ENCODE measurements at places on chromosomes 16 and 17. TPM values are rescaled to one million over a fixed set of nuclear protein-coding genes. Genes with fewer than 3 reads are reported as not detected.

DNA sequence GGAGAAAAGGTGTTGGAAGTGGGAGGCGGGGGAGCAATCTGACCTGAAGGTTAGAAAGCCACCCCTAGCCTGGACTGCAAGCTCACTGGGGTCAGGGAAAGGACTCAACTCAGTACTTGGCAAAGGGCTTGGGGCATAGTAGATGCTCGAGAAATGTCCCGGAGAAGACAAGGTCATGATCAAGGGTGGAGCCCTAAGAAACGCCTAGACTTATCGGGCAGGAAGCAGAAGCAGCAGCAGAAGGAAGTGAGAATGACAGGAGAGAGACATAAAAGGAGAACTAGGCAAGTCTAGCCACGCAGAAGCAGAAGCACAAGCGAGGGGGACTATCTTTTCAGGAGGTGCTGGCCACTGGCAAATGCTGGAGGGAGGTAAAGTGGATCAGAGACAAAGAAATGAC is 10.2 kb downstream of the COTL1 start:
- DNase-seq: no peak

- DNase-seq: no peak
Measured at GRCh38 chr17:72735048-72735447, 357.4 kb downstream of the SLC39A11 start.

- DNase-seq: no peak
Measured at GRCh38 chr17:82397449-82398335, 20.5 kb upstream of the HEXD start.

DNA sequence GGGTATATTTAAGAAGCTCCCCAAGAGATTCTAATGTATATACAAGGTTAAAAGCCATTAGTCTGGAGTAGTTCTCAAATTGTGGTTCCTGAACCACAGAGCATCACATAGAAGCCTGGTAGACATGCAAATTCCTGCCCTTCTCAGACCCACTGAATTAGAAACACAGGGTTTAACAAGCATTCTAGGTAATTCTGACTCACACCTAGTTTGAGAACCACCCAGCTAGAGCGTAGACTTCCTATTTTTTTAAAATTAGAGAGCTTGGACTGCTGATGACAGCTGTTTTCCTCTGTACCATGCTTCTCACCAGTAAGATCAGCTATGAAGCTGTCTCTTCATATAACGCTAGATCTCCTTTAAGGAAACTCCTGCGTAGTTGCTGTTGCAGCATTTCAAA is 50.6 kb downstream of the HS3ST3B1 start:
- no peak for DNase-seq

GRCh38 chr16:4801962-4802658 is at the start of gene ROGDI:
ROGDI (minus strand) TSS chr16:4802633; CDS start chr16:4802571, 62 bp downstream.
- peak; percentile 86 for DNase-seq

GRCh38 chr16:49276646-49277385 is 4.8 kb downstream of the CBLN1 start:
- no peak for DNase-seq

GRCh38 chr16:72024862-72025382 is 16.4 kb downstream of the DHODH start:
- DNase-seq: no peak

DNA sequence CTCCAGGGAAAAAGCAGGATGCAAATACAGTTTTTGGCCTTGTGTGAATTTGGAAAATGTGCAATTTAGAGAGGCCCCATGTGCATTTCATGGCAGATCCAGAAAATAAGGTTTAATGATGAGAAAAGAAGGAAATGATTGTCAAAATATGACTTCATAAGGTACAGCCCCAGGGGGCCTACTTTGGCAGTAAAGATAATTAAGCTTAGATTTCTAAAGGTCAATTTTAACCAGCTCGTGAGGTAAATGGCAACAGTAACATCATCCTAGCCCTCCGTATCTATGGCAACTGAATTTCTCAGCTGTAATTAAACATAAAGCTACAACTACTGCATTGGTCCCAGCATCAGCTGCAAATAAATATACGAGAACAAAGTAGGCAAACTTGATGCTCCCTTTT is 30.0 kb upstream of the PRSS54 start:
- no peak for DNase-seq

DNA sequence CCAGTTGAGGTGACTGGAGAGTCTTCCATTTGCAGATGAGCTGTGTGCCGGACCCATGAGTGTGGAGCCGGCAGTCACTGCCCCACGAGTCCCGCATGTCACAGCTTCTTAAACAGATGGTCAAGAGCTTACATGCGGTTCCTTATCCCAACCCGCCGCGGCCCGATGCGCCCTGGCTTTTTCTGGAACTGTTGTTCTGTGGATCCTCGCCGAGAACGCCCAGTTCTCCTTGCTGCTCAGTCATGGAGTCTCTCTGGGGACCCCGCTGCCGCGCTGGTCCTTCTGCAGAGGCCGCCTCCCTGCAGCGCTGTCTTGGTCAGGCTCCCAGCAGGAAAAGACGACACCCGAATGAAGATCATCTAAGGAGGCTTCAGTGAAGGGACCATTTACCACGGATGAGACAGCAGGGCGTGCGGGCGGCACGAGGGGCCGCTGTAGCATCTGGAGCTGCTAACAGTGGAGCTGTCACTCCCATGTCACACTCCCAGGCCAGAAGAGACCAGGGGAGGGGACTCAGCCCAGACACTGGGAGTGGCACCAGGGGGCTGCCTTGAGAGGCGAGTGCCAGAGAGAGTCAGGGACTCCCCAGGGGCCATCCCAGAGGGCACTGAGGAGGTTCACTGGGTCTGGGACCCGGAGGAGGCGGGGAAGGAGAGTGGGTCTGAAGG is 10.8 kb upstream of the LGALS3BP start:
- DNase-seq: no peak

DNA sequence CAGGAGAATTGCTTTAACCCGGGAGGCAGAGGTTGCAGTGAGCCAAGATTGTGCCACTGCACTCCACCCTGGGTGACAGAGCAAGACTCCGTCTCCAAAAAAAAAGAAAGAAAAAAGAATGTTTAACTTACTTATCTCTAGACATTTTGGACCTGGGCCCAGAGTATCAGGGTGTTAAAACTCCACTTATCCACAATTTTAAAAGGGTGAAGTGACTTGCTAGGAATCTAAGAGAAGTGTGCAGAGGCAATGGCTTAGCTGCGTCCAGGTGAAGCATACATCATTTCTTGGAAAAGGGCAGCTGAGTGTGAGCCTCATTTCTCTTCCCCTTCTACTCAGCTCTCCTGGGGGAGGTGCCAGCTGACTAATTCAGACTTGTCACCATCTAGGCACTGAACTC is 25.1 kb downstream of the ALDH3A2 start:
- peak; percentile 64 for DNase-seq

DNA sequence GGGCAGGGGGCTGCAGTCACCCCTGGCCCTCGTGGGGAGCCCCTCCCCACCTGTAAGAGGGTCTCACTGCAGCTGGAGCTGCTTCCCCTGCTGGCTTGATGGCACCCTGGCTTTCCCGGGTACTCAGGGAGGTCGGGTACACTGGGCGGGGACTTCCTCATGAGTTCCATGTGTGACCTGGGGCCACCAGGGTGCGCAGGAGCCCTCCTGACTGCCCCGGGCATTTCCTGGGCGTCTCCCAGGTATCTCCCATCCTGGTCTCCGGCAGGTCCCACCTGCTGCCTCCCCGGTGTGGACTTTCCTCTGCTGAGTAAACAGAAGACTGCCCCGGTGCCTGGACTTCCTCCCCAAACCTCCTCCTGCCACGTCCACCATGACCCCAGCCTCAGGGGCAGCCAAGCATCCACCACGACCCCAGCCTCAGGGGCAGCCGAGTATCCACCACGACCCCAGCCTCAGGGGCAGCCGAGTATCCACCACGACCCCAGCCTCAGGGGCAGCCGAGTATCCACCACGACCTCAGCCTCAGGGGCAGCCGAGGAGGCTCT is 40.9 kb downstream of the CBFA2T3 start:
- DNase-seq: peak; percentile 61

GRCh38 chr17:62064791-62065563 is at the start of gene MED13:
MED13 (minus strand) TSS chr17:62065278; CDS start chr17:62065205, 73 bp downstream.
- DNase-seq: peak; percentile 68

GRCh38 chr17:5210091-5210490 is 18.4 kb upstream of the ZNF594 start:
- DNase-seq: no peak

DNA sequence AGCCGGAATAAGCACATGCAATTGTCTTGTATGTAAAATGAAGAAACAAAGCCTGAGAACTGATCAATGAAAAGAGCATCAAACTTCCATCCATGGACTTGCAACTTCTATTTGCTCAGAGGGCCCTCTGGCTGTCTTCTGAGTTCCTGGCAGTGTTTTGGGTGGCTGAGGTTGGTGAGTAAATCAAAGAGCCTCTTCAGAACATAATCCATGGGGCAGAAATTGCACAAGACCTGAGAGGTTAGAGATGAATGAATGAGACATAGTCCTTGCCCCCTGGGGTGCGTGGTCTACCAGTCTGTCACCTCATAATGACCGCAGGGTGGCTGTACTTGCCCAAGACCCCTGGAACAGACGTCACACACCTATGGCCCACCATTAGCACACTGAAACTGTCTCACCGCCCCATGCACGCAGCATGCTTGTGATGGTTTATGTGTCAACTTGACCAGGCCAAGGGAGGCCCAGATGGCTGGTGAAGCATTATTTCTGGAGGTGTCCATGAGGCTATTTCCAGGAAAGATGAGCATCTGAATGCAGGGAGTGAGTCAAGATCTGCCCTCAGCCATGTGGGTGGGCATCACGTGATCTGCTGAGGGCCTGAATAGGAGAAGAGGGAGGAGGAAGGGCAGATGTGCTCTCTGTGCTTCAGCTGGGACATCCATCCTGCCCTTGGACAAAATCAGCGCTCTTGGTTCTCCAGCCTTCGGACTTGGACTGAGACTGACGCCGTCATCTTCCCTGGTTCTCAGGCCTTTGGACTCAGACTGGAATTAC is 8.3 kb downstream of the PIK3R6 start:
- no peak for DNase-seq

DNA sequence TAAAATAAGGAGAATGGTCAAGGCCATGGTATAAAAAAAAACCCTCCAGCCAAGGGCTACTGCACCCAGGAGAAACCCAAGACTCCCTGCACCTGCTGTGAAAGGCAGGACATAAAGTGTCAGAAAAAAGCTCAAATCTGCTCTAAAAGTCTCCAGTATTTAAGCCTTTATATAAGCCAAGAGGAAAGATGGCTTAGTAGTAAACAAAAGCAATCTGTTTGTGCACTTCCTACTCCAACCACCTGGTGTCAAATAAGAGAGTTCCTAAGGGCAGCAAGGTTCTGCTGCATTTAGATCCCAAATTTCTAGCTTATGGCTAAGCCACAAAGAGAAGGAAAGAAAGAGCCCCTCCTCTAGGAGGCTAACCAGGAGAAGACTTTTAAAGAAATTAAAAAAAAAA is 20.6 kb downstream of the ACSM1 start:
- DNase-seq: no peak

DNA sequence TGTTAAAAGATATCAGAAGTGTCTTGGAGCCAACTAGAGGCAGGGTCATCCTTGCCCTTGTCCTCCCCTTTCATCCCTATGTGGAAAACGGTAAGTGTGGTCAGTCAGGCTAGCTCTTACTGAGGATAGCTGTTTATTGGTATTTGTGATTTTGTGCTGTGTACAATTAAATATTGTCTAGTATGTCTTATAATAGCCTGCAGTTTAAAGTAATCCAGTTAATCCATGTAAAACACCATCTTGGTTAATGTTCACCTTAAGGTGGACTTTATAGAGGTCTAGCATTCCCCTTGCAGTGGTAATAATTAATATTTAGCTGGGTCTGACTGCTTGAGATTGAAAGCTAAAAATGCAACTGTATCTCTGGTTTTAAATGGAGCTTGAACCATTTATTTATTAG is 25.6 kb downstream of the METTL9 start:
- DNase-seq: no peak

GRCh38 chr17:73464447-73464846 is 152.6 kb upstream of the CDC42EP4 start:
- DNase-seq: no peak

DNA sequence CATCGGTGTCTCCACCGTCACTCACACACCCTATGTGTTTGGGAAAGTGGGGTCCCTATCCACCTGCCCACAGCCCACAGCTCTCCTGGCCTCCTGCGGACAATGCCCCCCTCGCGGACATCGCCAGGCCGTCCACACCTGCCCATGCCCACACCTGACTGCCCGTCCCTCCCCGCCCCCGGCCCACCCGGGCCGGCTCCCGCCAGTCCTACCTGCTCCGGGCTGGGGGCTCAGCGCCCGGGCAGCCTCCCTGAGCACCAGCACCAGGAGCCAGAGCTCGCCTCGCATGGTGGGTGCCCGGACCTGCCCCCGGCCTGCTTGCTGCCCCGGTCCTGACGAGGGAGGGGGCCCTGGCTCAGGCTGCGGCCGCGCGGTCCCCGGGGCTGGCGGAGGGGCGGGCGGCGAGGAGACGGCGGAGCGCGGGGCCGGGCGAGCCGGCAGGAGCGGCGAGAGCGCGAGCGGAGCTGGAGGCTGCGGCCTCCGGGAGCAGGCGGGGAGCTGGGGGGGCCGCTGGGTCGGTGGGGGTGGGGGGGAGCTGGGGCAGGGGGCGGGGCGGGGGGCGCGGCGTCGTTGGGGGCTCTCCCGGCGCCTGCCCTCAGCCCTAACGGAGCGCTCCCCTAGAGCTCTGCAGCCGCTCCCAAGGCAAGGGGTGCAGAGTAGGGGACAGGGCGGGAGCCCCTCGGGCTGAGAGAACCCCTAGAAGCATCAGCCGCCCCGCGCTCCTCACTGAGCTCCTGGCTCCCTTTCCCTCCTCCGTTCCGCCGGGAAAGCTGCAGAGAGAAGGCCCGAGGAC is at the start of gene PLXDC1:
PLXDC1 (minus strand) TSS at position 488 of the 793 bp plus-strand sequence; CDS start at position 288, 200 bp downstream.
- DNase-seq: peak; percentile 31

- DNase-seq: peak; percentile 58
Measured at GRCh38 chr16:88769617-88770460, 15.2 kb downstream of the PIEZO1 start.

GRCh38 chr17:80941743-80942422 is 49.8 kb upstream of the CHMP6 start:
- no peak for DNase-seq

DNA sequence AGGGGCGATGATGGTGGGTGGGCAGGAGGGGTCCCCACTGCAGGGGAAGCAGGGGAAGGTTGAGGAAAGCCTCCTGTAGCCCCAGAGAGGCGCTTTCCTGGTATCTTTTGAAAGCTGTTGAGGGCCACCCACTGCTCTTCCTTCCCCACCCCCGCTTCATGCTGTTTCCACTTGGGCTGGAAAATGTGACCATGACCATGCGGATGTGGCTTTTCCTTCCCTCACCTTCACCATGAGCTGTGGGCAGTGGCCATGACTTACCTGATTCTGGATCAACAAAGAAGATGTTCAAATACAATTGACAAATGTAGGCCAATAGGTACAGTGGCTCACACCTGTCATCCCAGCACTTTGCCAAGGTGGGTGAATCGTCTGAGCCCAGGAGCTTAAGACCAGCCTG is 13.8 kb downstream of the MVP start:
- DNase-seq: no peak

NRN1L gene
- polyA plus RNA-seq: 1.6 TPM

FBXL19 gene
- polyA plus RNA-seq: 17.6 TPM

TBC1D3K gene
- 0.96 TPM for polyA plus RNA-seq

ARL5C gene
- not detected for polyA plus RNA-seq

PTX4 gene
- polyA plus RNA-seq: 0.19 TPM

ZNF205 gene
- 12.8 TPM for polyA plus RNA-seq

GUCY2D gene
- polyA plus RNA-seq: 1.3 TPM

CCDC102A gene
- 5.6 TPM for polyA plus RNA-seq

BRIP1 gene
- 6.4 TPM for polyA plus RNA-seq

IGF2BP1 gene
- 30.7 TPM for polyA plus RNA-seq

ASB16 gene
- polyA plus RNA-seq: 2.5 TPM

SRP68 gene
- 65.2 TPM for polyA plus RNA-seq

BEAN1 gene
- polyA plus RNA-seq: 1.5 TPM

CNTNAP1 gene
- polyA plus RNA-seq: 7.5 TPM

All from large intestine (tissue), 12 donors.